GM13976 (cell line): ENCODE measurements at places on chromosomes 16 and 17.
A peak's percentile ranks its signal among the peaks of the same experiment; 100 is the strongest.

DNA sequence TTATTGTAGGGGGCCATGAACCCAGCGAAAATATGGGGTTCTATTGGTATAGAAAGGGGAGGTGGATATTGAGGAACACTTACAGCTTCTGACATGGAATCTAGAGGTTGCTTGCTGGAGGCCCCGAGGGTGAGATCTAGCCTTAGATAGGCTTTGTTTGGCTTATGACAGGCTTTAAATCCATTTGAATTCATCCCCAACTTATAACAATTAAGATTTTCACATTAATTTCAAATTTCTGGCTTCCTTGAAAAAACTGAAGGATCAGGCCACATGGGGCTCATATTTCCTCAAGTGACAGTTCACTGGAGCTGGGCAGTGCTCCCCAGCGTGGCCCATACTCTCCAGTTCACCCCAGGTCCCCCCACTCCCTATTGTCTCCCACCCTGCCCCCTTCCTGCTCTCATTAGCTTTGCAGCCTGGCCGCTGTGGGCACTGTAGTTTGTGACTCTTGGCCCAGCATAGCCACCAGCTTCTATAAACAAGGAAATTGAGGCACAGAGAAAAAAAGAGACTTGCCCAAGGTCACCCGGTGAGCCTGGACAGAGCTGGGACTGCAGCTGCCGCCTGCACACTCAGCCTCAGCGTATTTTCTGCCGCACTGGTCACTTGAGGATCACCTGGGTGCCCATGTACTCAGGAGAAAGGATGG lies 19.8 kb upstream of the ADGRG1 start:
- DNase-seq: no peak

GRCh38 chr16:4179020-4179419 lies 62.8 kb upstream of the ADCY9 start:
- no peak for DNase-seq

DNA sequence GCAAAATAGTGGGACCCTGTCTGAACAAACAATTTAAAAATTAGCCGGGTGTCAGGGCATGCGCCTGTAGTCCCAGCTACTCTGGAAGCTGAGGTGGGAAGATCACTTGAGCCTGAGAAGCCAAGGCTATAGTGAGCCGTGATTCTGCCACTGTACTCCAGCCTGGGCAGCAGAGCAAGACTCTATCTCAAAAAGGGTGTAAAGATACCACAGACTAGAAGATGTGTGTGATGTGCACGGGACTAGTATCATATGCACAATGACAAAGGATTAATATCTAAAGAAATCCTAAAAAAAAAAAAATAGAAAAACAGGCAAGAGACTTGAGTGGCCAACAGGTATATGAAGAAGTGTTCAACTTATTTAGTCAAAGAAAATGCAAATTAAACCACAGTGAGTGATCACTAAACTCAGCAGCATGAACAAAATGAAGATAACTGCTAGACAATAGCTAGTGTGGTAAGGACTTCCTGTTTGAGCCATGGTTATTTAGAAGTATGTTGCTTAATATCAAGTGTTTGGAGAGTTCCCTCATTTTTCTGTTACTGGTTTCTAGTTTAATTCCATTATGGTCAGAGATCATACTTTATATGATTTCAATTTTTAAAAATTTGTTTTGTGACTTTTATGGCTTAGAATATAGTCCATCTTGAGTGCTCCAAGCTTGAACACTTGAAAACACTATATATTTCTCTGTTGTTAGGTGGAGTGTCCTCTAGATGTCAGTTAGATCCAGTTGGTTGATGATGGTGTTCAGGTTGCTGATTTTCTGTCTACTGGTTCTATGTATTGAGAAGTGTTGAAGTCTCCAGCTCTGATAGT lies 14.7 kb upstream of the SLX4 start:
- DNase-seq: no peak

- DNase-seq: no peak
Measured at GRCh38 chr17:61579961-61580360, 11.1 kb downstream of the NACA2 start.

DNA sequence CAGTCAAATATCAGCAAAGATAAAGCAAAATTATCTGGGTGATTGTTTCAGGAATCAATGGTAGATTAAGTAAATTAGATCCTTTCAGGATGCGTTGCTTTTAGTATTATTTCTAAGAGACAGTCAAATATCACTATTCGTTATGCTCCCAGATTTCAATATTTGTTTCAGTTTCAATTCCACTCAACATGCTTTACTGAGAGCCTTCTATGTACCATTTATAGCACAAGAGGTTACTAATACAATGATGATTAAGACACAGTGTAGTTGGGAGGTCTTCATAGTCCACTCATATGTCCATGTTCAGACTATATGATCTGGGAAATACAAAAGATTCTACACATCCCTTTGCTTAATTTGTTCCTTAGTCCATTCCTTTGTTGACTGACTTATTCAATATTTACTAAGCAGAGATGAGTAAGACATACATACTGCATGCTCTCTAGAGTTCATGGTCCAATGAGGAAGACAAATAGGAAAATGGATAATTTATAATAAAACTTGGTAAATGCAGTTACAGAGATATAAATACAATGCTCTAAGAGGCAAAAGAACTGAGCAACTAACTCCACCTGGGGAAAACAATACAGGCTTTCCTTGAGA lies 88.2 kb upstream of the NOG start:
- DNase-seq: no peak

DNA sequence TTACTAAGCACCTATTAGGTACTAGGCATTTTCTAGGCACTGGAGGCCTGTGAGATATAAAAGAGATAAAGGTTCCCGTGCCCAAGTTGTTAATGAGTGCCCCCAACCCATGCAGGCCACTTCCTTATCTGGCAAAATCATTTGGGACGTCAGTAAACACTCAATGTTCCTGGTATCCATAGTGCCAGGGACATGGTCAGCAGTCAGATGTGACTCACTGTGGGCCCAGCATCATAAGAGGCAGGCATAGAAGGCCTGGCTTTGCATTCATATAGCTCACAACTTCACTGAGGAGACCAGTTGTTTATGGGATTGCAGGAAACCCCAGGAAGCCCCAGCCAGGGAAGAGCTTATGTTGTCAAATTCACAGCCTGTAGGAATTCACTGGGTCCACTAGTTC lies 81.1 kb downstream of the MRC2 start:
- DNase-seq: no peak

DNA sequence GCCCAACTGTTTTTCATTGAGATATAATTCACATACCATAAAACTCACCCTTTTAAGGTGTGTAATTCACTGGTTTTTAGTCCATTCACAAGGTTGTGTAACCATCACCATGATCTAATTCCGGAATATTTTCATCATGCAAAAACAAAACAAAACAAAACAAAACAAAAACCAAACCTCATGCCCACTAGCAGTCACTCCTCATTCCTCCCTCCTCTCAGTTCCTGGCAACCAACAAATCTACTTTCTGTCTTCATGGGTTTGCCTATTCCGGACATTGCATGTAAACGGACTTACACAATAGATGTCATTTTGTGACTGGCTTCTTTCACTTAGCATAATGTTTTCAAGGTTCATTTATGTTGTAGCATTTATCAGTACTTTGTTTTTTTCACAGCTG lies 4.5 kb upstream of the NOD2 start:
- DNase-seq: no peak

DNA sequence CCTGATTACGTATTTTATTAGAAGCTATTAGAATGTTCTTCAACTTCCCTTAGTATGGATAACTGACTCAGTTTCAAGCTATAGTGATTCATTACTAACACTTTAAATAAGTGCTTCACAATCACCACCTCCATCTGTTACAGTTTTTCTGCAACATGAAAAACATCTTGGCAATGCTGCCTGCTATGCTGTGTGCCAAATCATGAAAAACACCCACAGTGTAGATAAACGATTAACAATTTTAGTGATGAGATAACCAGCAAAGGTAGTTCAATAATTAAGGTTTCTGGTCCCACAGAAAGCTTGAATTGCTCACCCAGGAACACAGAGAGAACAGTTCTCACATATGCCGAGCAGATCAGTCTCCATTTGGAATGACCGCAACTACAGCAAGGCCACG lies 51.4 kb upstream of the SLC25A19 start:
- DNase-seq: no peak

DNA sequence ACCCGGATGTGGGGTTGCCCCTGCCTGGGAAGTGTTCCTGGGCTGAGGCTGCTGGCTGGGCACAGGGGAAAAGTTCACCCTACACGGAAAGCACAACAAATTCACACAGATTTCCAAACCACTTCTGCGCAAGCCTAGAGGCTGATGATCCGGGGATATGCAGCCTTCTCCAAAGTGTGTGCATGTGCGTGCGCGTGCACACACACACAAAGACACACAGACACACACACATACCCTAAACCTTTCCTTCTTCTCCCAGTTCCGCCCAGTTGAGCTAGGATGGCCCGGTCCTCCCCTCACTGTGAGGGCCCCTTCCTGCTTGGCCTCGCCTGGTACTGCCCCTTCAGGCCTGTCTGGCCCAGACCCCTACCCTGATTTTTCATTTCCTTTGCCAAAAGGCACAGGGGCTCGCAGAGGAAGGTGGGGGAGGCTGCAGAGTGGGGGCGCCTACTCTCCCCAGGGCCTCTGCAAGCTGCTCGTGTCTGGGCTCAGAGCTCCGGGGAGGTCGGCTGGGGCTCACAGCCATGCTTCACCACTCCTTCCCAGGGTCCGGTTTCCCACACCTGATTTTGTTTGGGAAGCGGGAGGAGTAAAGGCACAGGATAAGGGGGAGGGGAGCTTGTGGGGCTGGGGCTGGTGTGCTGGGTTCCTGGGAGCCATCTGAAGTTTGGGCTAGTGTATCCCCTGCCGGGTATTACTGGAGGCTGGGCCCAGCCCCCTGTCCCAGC lies 144.7 kb downstream of the ENGASE start:
- no peak for DNase-seq

- peak; percentile 78 for DNase-seq
Measured at GRCh38 chr17:76547183-76547641, 7.4 kb downstream of the PRCD start.

- peak; percentile 78 for DNase-seq
Measured at GRCh38 chr17:74089869-74090464, 113.5 kb upstream of the RPL38 start.

DNA sequence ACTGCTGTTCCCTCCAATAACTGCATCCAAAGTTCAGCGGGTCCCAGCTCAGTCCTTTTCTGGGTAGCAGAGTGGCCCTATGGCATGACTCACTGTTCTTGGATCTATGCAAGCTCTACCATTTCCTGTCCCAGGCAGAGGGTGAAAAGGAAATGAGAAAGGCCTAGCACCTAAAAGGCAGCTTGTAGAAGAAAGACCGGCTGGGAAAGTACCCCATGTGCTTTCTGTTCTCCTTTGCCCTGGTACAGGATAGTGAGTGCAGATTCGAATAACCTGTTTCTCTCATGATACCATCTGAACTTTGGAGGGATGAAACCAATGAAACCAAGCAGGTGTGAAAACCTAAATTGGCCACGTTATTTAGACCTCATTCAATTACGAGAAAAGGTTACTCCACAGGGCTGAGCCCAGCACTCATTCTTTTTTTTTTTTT lies 12.7 kb upstream of the HASPIN start:
- peak; percentile 86 for DNase-seq

- no peak for DNase-seq
Measured at GRCh38 chr16:53732296-53732929, 28.5 kb downstream of the FTO start.

DNA sequence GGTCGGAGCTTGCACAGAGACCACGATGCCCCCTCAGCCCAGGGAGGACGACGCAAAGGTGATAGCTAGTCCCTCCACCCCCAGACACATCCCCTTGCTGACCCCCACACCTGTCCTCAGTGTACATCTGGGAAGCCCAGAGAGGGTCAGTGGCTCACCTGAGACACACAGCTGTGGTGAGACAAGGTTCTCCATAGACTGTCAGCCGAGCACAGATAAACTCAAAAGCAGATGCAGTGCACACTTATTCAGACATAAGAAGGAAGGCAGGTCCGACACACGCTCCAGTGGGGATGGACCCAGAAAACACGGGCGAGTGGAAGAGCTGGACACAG lies 19.6 kb downstream of the CBFA2T3 start:
- no peak for DNase-seq

- no peak for DNase-seq
Measured at GRCh38 chr17:82966415-82966814, 113.0 kb upstream of the METRNL start.

DNA sequence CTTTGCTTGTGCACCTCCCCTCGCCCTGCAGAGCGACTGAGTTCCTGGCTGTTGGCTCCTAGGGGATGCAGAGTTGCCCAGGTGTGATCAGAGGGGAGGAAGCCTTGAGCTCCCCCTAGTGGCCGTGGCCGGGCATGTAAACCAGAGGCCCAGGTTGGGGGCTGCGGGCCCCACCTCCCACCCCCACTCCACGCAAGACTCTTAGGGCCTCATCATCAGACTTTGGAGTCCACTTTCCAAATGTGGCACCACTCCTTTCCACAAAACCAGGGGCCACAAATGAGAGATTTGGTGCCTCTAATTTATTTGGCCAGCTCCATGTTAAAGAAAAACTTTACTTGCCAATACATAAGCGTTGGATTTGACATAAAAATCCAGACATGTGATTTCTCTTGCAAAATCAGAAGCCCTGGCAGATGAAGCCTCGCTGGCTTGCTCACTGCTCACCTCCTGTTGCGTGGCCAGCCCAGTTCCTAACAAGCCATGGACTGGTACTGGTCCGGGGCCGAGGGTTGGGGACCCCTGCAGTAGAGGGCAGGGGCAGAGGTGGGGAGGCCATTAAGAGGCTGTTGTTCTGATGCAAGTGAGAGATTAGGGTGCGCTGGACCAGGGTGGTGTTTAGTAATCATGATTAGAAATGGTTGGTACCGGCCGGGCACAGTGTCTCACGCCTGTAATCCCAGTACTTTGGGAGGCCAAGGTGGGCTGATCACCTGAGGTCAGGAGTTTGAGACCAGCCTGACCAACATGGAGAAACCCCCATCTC lies 28.7 kb upstream of the GAS7 start:
- peak; percentile 86 for DNase-seq
